ENCODE measurements at places on chromosomes 11 and 22. TPM values are rescaled to one million over a fixed set of nuclear protein-coding genes. Genes with fewer than 3 reads are reported as not detected.

DNA sequence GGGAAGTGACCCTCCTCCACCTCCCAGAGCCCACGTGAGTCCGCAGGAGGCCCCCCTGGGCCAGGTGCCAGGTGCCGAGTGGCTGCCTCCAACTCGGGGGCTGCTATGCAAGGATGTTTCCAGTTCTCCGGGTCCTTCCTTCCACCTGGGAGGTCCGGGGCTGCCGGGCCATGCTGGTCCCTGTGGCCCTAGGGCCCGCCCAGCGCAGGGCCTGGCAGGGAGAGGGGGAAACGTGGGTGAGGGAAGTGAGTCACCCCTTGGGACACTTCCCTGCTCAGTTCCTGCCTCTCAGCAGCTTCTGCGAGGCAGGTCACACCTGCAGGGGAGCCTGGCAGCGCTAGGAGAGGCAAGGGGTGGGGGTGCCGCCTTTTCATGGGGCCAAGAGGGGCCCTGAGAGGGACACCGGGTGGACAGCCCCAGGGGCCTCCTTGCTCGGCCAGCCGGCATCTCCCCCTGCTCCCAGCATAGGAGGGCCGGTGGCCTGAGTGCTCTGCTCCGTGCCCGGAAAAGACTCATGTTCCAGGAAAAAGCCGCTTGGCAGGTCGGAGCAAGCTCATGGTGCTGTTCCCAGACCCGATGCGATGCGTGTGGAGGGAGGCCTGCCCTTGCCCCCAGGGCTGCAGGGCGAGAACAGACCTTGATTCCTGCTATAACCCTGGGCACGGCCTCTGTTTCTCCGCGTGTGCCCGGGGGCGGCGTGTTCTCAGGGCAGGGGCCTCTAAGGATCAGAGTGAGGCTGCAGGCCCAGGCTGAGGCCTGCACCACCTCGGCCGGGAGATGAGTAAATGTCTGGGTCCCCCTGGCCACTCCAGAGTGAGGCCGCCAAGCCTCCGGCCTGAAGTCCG is 30.3 kb upstream of the WNT7B start:
- peak; percentile 85 for DNase-seq

PHOX2A gene
- not detected for total RNA-seq

DYNC2H1 gene
- total RNA-seq = 2.8 TPM

ARVCF gene
- total RNA-seq = 30.5 TPM

GRCh38 chr22:47452184-47452583 is 689.7 kb downstream of the TBC1D22A start:
- no peak for DNase-seq

NRXN2 gene
- total RNA-seq = 1.9 TPM

TRPT1 gene
- total RNA-seq = 71.9 TPM

DNA sequence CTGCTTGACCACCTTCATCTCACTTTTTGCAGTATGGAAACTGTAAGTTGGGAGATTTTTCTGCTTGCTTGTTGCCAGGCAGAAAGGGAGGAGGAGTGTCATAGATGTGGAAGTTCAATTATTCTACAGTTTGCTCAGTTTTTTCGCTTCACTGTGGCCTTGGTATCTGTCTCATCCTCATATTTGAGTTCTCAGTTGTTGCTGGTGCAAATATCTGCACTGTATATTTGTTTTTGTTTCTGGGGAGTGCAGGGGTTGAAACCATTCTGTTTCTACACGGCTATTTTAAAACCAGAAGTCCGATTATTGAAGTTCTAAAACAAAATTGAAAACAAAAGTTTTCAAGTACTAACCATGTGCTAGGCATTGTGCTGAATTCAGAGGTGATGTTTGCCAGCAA is 153.4 kb downstream of the JRKL start:
- no peak for DNase-seq

DNA sequence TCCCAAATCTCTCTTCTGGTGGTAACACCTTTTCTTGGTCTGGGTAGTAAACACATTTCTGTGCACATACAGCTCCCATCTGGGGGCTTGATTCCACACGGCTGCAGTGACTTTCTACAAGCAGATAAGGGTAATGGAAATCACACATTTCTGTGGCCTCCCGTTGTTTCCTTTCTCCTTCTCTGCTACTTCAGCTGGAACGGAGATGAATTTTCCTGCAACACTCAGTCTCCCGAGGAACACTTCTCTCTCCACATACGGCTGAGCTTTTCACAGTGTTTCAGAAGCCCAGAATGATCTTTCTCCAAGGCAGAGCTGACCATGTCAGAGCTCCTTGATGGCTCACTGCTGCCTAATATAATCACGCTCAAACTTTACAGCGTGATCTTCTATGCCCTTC is 364.3 kb upstream of the NARS2 start:
- no peak for DNase-seq

GRCh38 chr22:42343121-42343454 is 72.6 kb upstream of the TCF20 start:
- DNase-seq = no peak

GRCh38 chr11:47186700-47187695 is 764 bp upstream of the PACSIN3 start:
- peak; percentile 85 for DNase-seq

GRCh38 chr11:1948389-1948788 is 1.3 kb downstream of the MRPL23 start:
- peak; percentile 71 for DNase-seq

- DNase-seq = no peak
Observed at GRCh38 chr11:70079691-70080090, 1.6 kb downstream of the ANO1 start.

All from Right ventricle myocardium inferior (tissue), 1 donor.